ENCODE measurements at places on chromosomes 11 and 22. TPM values are rescaled to one million over a fixed set of nuclear protein-coding genes. Genes with fewer than 3 reads are reported as not detected.

DNA sequence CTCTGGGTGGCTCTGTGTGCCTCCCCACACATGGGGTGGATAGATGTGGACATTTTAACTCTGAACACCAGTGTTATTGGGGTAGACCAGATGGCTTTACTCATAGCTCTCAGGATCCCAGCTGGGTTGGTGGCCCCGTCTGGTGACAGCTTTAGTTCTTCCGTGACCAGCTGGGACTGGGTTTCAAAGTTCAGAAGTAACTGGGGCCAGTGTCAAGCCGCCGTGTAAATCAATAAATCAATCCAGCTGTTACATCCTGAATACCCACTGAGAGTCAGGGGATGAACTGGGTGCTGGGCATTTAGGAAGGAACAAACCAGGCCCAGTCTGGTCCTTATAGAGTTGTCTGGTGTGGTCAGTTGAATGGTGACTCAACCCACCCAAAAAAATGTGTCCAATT lies 269.4 kb downstream of the CTTN start:
- no peak for DNase-seq

DNA sequence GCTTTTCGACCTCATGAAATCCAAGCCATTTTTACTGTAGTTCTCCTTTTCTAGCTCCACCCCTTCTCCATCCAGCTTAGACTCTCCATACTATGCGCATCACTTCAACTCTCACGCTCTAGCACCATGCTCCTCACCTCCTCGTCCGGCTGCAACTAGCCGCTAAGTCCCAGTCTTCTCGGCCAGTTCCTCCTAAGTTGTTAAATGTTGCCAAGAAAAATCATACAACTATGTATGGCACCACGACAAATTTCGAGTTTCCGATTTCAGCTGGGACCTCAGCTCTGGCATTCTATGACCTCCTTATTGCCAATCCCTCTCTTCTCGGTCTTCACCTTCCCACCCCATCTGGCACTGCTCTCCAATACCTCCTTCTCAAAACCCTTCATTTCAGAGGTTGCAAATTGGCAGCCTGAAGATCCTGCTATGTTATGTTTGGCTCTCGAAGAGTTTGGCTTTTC lies 1.0 kb downstream of the ZNF70 start:
- no peak for DNase-seq

Gene IL10RA
- 3.8 TPM for polyA plus RNA-seq

DNA sequence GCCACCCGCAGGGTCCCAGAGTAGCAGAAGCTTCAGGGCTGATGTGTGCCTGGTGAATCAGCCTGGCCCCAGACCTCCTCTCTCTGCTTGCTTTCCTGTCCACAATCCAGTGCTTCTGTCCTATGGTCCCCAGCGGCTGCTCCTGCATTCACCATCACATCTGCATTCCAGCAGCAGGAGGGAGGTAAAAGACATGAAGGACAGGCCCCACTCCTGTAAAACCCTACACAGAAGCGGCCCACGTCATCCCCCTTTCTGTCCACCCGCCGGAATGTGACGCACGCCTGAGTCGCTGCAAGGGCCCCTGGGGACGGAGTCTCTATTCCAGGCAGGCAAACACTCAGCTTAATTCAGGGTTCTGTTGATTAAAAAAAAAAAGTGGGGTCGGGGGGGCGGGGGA lies 58.3 kb downstream of the CDKN1C start:
- no peak for DNase-seq

Gene CABP4
- polyA plus RNA-seq, result 0.33 TPM

DNA sequence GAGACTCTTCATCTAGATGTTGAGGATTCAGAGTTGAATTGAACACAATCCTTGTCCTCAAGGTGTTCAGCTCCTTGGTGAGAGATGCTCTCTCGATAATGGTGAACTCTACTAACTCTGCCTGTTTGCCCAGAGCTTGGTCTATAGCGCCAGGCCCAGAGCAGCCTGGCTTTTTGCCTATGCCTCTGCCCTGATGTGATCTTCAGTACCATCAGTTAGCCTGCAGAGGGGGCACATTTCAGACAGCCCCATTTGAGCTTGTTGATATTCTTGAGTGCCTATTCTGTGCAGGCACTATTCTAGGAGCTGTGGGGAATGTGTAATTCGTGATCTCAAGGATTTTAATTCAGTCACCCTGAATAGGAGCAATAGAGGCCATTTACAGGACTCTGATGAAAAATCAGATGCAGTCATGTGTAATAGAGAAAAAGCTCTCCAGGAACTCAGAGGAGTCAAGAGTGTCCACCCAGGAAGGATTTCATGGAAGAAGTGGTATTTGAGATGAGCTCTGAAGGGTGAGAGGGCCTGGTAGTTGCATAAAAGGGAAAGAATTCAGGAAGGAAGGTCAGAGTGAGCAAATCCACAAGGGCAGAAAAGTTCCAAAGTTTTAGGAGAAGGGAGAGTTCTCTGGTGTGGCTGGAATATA lies 19.3 kb downstream of the GTPBP1 start:
- no peak for DNase-seq

- no peak for DNase-seq
Measured at GRCh38 chr11:49302360-49302759, 94.0 kb upstream of the FOLH1 start.

Gene KCNE3
- polyA plus RNA-seq, result 36.6 TPM

- no peak for DNase-seq
Measured at GRCh38 chr22:42711281-42711731, 9.4 kb downstream of the A4GALT start.

GRCh38 chr22:40290516-40290915 lies 55.8 kb upstream of the ADSL start:
- DNase-seq, result no peak

DNA sequence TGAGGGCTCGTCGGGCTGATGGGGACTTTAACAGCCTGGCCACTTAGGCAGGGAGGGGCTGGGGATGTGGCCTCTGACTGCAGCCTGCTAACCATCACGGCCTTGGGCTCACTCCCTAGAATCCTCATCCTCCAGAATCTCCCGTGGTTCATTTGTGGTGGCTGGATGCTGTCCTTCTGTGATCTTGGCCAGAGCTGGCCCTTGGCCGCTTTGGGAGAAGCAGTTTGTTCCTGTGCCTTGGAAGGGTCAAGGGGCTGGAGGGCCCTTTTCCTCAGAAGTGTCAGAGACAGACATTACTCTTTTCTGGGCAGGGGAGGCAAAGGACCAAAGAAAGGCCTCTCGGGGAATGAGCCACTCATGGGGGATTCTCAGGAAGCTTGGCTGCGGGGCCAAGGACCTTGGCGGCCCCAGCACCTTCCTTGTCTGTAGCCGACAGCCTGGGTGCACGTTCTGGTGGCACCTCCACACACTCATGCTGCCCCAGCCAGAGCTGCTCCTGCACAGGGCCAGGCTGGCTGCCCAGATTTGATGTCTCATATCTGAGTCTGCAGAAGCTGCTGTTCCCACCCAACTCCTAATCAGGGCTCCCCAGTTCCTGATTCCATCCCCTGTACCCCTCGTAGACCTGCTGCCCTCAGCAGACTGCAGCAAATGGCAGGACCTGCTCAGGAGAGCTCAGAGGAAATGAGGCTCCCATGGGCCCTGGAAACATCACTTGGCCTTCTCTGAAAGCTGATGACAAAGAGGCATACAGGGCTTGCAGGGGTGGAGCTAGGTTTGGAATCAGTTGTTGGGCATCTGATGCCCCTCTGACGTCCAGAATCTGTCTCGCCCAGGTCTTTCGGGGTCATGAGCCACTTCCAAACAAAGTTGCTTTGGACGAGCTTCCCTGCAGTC lies 107.7 kb downstream of the CTTN start:
- DNase-seq, result no peak

DNA sequence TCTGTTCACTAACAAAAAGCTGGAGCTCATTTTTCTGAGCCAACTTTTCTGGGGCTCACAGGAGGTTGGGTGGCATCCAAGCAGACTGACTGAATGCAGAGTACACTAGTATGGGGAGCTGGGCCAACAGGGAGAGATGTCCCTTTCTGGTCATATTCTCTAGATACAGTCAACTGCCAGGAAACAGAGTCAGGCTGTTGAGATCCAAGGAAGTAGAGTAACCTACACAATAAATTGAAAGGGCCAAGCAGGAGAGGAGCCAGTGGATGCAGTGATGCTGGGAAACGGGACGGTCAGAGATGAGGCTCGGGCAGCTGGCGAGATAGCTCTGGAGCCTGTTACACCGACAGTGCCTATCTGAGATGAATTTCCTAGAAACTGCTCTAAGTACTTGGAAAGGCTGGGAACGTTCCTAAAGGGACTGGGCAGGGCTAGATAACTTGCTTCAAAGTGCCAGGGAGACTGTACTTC lies 71.1 kb downstream of the LARGE2 start:
- no peak for DNase-seq

DNA sequence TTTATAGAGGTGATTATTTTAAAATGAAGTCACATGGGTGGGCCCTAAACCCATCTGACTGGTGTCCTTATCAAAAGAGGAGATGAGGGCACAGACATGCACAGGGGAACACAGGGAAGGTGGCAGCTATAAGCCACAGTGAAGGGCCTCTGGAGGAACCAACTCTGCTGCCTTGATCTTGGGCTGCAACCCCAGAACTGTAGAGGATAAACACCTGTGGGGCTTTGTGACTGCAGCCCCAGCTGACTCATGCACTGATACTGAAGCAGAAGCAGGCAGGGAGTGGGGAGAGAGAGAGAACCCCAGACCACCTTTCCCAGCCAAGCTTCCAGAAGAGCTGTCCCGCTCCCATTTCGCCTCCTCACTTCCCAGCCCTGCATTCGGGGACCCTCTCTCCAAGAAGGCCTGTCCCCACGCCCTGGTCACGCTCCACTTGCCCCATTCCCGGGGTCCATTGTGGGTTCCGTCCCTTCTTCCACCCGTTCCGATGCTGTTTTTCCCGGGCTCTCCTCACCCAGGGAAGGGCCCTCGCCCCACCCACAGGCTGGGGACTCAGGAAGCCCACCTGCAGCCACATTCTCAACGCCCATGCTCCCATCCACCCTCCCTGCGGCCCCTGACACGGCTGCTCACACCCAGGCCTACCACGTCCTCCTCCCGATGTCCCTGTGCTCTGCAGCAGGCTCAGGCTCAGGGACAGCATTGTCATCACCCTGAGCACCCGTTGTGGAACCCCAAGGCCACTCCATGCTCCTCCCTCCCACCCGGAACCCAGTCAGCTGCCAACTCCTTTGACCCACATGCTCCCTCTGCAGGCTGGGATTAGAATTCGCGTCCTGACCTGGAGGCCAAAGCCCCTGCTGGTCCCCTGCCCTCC lies 90.8 kb upstream of the SHANK2 start:
- no peak for DNase-seq

GRCh38 chr22:47549741-47550340 lies 787.4 kb downstream of the TBC1D22A start:
- DNase-seq, result no peak
